ENCODE measurements at places on chromosomes 6 and 20.

GRCh38 chr20:8271727-8272126, 139.7 kb downstream of the PLCB1 start:
- DNase-seq, result no peak

DNA sequence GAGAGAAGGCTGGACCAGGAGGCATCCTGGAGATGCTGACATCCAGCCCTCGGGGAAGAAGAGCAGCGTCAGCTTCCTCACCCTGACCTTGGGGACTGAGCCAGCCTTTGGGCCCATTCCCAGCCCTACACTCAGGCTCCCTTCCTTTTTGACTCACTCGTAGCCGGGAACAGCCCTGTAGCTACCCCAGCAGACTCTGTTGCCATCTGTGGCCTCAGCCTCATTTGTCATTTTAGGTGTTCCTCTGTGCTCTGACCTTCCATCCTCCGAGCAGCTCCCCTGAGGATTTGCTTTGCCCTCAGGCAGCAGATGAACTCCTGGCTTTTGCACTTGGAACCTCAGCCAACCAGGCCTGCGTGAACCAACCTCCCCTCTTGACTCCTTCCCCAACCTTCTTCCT, 67.5 kb downstream of the ELOVL2 start:
- DNase-seq, result no peak

DNA sequence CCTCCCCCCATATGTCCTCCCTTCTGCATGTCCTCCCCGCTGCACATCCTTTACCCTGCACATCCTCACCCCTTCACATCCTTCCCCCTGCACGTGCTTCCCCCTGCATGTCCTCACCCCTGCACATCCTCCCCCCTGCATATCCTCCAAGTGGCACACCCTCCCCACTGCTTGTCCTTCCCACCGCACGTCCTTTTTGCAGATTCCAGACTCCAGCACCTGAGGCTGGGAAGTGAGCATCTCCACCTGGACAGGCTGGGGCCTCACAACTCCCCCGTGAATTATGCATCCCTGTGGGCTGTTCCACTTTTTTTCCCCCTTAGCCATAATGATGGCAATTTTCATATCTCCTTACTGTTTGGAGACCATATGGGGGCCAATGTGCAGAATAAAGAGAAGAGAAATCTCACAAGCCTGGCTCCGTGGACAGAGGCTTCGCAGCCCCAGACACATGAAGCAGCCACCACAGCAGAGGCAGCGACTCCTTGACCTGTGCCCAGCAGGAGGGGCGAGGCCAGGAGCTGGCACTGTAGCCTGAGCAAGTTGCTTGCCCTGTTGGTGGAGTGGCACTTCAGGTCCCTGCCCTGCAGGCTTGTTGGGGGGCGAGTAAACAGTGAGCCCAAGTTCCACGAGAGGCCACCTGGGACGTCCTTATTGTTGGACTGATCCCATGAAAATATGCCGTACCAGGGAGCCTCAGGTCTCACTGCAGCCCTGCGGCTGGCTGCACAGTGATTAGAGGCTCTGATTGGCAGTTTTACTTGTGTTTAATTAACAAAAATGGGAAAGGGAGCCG, 113.1 kb downstream of the SYNDIG1 start:
- DNase-seq, result no peak

- DNase-seq, result no peak
Observed at GRCh38 chr6:109342506-109342905, 39.8 kb downstream of the CD164 start.

DNA sequence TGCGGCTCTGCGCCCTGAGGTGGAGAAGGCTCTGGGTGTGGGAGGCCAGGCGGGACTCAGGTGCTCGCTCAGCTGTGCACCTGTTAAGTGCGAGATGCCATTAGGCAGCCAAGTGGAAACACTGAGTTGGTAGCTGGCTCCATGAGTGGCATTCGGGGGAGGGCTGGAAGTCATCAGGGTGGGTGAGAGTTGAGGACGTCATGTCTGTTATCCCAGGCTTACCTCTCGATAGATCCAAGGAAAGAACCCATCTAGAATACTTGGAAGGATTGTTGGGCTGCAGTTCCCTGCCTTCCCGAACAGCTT, 41.3 kb downstream of the TAF8 start:
- DNase-seq, result peak; percentile 98

DNA sequence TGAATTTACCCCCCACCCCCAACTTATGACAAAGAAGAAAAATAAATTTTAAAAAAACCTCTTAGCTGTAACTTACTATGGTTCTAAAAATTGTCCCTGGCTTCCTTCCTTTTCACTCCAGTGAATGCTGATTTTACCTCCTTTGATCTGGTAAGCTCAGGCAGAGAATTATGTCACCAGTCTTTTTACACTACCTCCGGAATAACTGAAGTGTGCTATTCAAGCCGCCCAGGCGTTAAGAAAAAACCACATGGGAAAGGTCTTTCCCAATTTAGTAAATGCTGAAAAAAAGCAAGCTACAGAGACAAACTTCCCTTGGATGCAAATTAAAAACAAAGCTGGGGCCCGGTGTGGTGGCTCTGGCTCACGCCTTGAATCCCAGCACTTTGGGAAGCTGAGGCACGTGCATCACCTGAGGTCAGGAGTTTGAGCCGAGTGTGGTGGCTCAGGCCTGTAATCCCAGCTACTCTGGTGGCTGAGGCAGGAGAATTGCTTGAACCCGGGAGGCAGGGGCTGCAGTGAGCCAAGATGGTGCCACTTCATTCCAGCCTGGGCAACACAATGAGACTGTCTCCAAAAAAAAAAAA, 12.4 kb downstream of the SNX5 start:
- peak; percentile 67 for DNase-seq

DNA sequence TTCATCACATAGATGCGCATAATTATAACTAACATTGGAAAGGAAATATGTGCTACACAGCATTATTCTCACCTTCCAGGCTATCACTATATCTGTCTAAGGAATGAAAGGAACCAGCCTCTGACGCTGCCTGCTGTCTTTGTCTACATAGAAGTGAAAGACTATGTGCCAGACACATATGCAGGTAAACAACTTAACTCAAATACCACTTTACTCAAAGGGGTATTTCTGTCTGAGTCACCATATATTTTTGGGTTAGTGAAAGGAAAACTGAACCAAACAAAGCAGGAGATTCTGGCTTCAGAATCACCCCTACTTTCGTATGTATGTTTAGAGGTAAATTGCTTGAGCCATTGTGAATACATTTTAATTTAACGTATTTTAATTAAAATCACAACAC, 328.6 kb upstream of the PLCB4 start:
- no peak for DNase-seq

- no peak for DNase-seq
Observed at GRCh38 chr20:9368893-9369292, 145.5 kb upstream of the LAMP5 start.

- DNase-seq, result no peak
Observed at GRCh38 chr20:36317675-36318074, 11.5 kb downstream of the DLGAP4 start.

- no peak for DNase-seq
Observed at GRCh38 chr6:143451531-143451930, 926 bp downstream of the PEX3 start.

GRCh38 chr6:33112148-33112547, 36.4 kb downstream of the HLA-DPB1 start:
- DNase-seq, result peak; percentile 12

DNA sequence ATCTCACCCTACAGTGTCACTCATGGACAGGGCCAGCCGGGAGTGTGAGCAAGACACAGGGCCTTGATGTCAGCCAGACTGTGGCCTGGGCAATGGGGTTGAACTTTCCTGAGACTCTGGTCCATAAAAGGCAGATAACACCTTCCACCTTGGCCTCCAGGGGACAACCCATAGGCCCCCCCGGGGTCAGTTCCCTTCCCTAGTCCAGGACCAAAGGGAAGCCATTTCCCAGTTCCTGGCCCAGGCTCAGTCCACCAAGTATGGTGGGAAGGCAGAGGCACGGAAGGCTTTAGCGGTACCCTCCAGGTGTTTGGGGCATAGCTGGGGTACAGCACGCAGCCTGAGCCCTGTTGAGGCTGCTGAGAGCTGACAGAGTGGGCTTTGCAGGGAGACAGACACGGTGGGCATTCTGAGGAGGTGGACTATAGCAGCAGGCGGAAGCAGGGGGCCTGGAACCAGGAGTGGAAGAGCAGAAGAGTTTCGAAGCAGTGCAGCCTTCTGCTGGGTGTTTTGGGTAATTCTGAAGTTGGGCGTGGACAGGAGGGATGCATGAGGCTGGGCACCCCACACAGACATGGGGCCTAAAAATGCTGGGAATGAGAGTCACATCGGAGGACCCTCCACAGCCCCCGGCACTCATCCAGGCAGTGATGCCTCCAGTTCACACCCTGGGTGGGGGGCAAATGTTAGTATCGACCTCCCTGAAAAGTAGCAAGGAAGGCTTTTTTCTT, 43.9 kb upstream of the CD93 start:
- DNase-seq, result no peak

- DNase-seq, result no peak
Observed at GRCh38 chr6:8110117-8110721, 7.9 kb upstream of the EEF1E1 start.

- DNase-seq, result no peak
Observed at GRCh38 chr20:12079490-12079889, 161.8 kb downstream of the BTBD3 start.

DNA sequence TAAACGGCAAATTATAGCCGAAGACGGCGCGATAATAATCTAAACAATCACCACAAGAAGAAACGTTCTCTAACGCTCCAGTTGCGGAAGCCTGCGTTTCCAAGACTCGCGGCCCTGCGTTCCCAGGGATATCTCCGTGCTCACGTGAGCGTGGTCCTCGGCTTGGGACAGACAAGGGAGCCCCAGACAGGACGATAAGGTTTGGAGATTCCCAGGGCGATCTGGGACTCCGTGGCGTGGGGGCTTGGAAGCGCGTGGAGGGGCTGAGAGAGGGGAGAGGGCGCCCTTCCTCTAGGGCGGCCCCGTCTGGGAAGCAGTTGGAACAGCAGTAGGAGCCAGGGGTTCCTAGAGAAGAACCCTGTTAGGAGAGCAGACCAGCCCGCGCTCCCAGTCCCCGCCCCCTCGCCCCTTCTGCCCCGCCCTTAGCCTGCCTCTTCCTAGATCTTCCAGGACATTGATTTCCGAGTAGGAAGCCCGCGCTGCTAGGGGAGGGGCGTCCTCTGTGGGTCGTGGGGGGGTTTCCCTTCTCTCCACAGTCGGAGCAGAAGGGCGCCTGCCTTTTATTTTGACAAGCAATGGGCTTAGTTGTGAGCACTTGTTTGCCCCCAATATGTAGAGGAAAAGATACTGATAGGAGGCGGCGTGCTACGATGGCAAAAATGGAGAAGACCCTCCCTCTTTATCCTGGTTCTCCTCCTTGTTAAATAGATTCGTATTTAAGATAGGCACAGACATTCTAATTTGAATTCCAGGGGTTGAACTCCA, 10.6 kb downstream of the NRN1 start:
- DNase-seq, result peak; percentile 28

DNA sequence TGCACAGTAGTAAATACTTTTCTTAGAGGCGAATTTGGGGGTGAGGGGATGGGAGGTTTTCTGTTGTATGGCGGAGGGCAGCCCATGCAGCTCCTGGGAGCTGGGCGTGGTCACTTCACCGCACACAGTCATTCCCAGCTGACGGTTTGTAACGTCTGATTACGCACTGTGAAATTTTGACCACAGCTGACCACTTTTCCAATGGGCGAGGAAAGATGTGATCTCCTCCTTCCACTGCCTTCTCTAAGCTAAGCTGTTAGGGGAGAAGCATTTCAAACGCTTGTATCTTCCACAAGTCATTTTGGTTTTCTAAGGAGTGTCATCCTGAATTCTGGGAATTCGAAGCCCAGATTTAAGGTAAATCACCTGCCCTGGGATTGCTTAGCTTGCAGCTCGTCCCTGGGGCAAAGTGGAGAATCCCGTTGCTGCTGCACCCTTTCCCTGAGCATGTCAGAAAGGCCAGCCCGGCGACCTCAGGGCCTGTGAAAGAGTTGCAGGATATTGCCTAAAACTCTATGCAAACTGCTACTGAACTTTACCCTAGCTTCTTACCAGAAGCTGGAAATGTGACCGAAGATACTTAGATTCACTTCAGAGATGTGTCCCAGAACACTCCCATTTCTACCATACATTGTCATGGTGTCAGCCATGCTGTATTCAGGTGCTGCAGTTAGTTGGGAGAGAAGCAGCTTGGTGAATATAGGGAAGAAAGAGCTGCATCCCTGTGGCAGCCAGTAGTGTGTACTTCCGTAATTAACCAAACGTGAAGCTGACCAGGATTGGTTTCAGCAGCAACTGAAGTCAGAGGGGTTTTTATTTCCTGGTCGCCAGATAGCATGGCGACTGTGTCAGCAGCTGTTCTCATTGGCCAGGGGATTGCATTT, 58.9 kb downstream of the RREB1 start:
- DNase-seq, result peak; percentile 31

DNA sequence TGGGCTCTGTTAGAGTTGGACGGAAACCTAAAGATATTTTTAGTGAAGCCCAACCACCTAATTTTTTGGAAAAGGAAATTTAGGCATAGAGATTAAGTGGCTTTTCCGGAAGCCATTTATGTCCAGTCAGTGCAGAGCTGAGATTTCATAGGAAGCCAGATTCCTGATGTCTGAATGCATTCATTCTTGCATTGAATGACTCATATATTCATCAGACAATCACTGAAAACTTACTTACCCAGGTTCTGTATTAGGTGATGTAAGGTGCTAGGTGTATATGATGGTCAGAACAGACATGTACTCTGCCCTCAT, 4.1 kb downstream of the SH3BGRL2 start:
- DNase-seq, result no peak

DNA sequence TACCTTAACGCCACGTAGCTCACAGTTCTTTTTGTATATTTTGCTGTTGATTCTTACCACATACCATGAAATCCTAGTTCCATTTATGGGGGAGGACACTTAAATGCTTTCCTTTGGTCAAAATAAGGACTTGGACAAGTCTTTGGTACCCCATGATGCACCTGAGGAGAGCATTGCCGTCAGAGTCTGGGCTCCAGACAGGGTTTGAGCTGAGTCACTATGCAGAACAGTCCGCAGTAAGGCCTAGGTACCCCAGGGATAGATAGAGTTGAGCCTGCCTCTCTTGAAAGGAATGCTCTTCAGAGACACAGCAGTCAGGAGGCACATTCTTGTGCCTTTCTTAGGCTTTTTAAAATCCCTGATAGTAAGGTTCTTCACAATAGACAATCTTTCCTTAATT, 6.0 kb downstream of the PARD6B start:
- DNase-seq, result peak; percentile 18

GRCh38 chr6:4352731-4353130, 217.4 kb upstream of the ECI2 start:
- no peak for DNase-seq

GRCh38 chr6:85364344-85364743, 85.5 kb upstream of the NT5E start:
- DNase-seq, result no peak

- DNase-seq, result no peak
Observed at GRCh38 chr20:6613280-6613861, 154.1 kb upstream of the BMP2 start.

GRCh38 chr20:12276011-12276673, 358.4 kb downstream of the BTBD3 start:
- no peak for DNase-seq

- DNase-seq, result peak; percentile 32
Observed at GRCh38 chr6:3987053-3987452, 91.9 kb downstream of the FAM217A start.

- no peak for DNase-seq
Observed at GRCh38 chr6:120774275-120774674, 560.0 kb downstream of the TBC1D32 start.

- DNase-seq, result no peak
Observed at GRCh38 chr6:76072562-76072961, at the start of gene IMPG1. IMPG1 (minus strand) TSS chr6:76072662; CDS start chr6:76072488, 174 bp downstream.

All from thyroid gland (tissue), 4 donors.